ENCODE measurements at places on chromosomes 7 and 10.

DNA sequence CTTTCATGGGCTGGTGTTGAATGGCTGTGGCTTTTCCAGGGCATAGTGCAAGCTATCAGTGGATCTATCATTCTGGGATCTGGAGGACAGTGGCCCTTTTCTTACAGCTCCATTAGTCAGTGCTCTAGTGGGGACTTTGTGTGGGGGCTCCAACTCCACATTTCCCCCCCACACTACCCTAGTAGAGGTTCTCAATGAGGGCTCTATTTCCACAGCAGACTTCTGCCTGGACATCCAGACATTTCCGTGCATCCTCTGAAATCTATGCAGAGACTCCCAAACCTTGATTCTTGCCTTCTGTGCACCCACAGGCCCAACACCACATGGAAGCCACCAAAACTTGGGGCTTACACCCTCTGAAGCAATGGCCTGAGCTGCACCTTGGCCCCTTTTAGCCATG is 208.3 kb upstream of the MKLN1 start:
- DNase-seq, result no peak

GRCh38 chr7:91240376-91240941 is 23.8 kb upstream of the FZD1 start:
- DNase-seq, result no peak

GRCh38 chr10:91684841-91685240 is 52.0 kb upstream of the PPP1R3C start:
- DNase-seq, result no peak

DNA sequence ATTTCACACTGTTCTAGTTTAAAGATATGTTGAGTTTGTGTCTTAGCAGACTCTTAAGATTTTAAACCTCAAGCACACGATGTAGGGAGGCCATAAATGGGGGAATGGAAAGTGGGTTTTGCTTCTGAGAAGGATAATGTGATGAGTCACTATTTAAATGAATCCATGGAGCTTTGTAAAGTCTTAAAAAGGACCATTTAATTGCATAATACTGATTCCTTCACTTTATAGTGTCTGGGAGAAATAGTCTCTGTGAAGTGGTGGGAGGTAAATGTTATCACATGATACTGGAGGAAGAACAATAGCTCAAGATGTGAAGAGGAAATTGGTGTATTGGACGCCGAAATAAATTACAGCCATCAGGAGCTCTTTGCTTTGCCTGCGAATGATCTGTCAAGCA is 84.0 kb upstream of the MYO3A start:
- DNase-seq, result no peak

DNA sequence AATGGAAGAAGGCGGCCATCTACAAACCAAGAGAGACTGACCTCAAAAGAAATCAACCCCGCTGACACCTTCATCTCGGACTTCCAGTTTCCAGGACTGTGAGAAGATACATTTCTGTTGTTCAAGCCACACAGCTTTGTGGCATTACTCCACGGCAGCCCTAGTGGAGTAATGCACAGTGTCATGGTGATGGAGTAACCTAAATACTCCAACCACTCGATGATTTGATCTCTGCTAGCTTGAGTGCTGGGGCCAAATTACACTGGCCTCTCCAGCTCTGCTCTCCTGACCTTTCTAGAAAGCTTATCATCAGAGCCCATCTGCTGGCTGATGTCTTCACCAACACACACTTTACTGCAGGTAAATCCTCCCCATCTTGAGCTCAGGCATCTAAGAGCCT is 52.2 kb downstream of the GALNT17 start:
- DNase-seq, result no peak

GRCh38 chr10:91312382-91312733 is 91.9 kb downstream of the PCGF5 start:
- no peak for DNase-seq

DNA sequence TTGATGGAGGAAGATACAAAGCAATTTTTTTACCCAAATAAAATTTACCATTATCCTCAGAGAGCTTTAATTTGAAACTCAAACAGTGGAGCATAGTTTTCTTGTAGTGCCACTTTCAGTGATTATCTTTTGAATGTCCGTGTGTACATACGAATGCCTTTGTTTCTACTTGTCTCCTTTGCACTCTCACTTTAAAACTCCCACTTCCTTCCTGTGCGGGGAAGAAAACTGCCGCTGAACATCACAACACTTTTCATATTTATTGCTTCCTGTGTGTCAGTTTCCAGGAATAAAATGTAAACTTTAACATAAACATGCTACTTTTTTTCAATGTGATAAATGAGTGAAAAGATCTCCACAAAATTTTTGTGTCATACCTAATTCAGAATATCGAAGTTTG is 102.4 kb downstream of the SEMA3A start:
- DNase-seq, result no peak
